ENCODE measurements at places on chromosomes 1 and 21. TPM values are rescaled to one million over a fixed set of nuclear protein-coding genes. Genes with fewer than 3 reads are reported as not detected.
A peak's percentile ranks its signal among the peaks of the same experiment; 100 is the strongest.

GRCh38 chr1:52237430-52237829 is 95.5 kb downstream of the ZFYVE9 start:
- H3K36me3 ChIP-seq: peaks cover 4% of the 10 kb centered on the region
- DNase-seq: no peak
- H3K4me1 ChIP-seq: no peaks in the 10 kb centered on the region
- no peak overlapping the region for H3K4me3 ChIP-seq
- no peak overlapping the region for H3K27ac ChIP-seq

PRDM16 gene
- total RNA-seq: 0.47 TPM

ZNF683 gene
- not detected for total RNA-seq

DNA sequence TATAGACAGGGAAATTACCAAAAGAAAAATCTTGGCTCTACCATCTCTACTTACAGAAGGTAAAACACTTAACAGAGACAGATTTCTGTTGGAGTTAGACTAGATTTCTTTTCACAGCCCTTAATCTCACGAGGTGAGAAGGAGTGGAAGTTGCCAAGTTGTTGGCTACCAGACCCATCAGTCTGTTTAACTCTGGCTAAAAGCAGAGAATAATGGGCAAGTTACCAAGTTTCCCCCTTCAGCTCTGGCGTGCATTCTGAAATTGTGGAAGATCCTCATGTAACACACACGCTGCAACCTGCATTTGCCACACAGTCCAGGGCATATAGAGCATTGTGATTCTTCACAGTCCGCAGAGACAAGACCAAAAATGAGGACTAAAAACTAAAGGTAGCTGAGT is 49.3 kb downstream of the STX6 start:
- no peak for DNase-seq
- H3K4me3 ChIP-seq: no peak overlapping the region
- peaks cover 12% of the 10 kb centered on the region for H3K4me1 ChIP-seq
- peaks cover 47% of the 10 kb centered on the region for H3K36me3 ChIP-seq
- H3K27ac ChIP-seq: no peak overlapping the region
- H3K27me3 ChIP-seq: no peaks in the 10 kb centered on the region

DNA sequence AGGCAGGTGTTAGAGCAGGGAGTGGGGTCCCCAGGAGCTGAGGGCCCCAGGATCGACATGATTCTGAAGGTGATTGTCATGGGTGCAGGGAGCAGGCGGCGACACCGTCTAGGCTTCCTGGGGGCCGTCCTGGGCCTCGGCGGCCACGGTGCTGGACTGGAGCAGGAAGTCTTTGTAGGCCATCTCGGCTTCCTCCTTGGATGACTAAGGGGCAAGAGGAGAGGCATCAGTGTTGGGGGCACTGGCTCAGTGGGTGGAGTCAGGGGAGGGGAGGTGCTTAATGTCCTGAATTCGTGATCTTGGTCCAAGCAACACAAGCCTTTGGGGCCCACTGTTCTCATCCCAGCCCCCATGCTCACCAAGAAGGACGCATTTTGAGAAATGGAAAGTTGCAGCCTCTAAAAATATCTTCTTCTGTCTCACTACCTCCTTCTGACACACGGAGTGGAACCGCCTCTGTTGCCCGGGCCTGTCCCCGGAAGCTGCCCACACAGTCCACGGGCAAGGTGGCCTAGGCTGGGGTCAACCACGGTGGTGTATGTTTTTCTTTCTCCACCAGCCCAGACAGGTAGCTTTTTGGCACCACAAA is 8.6 kb upstream of the FCMR start:
- H3K4me1 ChIP-seq: no peaks in the 10 kb centered on the region
- no peak overlapping the region for H3K27ac ChIP-seq
- H3K36me3 ChIP-seq: no peaks in the 10 kb centered on the region
- DNase-seq: no peak
- H3K4me3 ChIP-seq: no peak overlapping the region

- no peak for DNase-seq
- H3K27ac ChIP-seq: no peak overlapping the region
- no peak overlapping the region for H3K4me3 ChIP-seq
- H3K27me3 ChIP-seq: no peaks in the 10 kb centered on the region
- no peaks in the 10 kb centered on the region for H3K36me3 ChIP-seq
Measured at GRCh38 chr1:20663969-20664715, 3.0 kb upstream of the DDOST start.

GRCh38 chr21:45874716-45875415 is 106.7 kb upstream of the COL6A1 start:
- H3K36me3 ChIP-seq: no peaks in the 10 kb centered on the region
- H3K27ac ChIP-seq: no peak overlapping the region
- peaks cover 8% of the 10 kb centered on the region for H3K4me1 ChIP-seq
- H3K27me3 ChIP-seq: peaks cover 6% of the 10 kb centered on the region
- peak overlapping the region; percentile 5 for H3K4me3 ChIP-seq

GCSAML gene
- not detected for total RNA-seq

PDIK1L gene
- total RNA-seq: 10.2 TPM

OXCT2 gene
- total RNA-seq: 10.1 TPM

GRCh38 chr1:77412069-77412819 is 130.4 kb downstream of the AK5 start:
- H3K27me3 ChIP-seq: no peaks in the 10 kb centered on the region
- no peak for DNase-seq
- H3K4me1 ChIP-seq: no peaks in the 10 kb centered on the region
- H3K36me3 ChIP-seq: no peaks in the 10 kb centered on the region

DNA sequence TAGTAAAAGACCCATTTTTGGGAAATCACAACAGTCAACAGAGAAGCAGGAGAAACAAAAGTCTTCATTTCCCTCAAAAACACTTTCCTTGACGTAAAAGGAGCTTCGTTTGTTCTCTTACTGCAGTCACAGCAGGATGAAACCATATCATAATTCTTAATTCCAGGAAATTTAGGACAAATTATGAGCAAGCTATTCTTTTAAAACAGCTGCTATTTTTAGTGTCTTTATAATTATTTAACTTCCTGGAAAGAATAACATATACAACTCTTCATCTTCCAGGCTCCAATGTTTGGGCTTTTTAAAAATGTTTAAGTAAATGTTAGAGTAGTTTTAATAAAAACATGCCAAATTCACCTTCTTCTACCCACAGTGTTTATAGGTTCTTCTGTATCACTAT is 563.5 kb downstream of the LTN1 start:
- H3K27ac ChIP-seq: no peak overlapping the region
- no peaks in the 10 kb centered on the region for H3K4me1 ChIP-seq
- DNase-seq: no peak
- H3K27me3 ChIP-seq: no peaks in the 10 kb centered on the region
- H3K4me3 ChIP-seq: no peak overlapping the region

CRNN gene
- 12.6 TPM for total RNA-seq

DNA sequence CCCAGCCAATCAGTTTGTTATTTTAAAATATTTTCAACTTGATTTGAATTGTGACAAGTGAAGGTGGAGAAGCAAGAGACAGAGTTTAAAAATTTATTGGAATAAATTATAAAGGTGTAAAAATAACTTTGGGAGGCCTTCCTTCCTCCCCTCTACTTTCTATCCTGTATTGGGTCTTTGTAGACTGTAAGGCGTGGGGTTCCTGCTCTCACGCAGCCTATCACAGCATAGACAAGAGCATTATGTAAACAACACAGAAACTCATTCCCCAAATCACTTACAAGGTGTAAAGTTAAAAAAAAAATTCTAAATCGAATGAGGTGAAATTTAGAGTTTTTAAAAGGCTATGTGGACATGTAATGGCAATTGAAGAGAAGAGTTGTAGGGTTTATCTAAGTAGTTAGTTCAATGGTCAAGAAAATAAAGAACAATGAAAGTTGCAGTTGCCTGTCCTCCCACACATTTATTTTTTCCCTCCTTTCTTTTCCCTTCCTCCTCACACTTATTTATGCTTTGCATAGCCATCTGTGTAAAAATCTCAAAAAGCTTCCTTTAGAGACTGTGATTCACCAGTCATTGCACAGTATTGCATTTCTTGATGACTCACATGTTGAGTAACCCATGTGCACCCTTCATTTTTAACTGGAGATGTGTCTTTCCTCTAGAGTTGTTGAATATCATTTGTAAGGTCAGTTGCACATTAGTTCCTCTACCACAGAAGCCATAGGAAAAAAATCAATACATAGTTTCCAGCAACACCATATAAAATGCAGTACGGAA is 242.2 kb downstream of the PTPRC start:
- no peaks in the 10 kb centered on the region for H3K4me1 ChIP-seq
- no peak for DNase-seq
- no peak overlapping the region for H3K27ac ChIP-seq
- no peaks in the 10 kb centered on the region for H3K36me3 ChIP-seq
- no peaks in the 10 kb centered on the region for H3K27me3 ChIP-seq

- no peak for DNase-seq
- H3K4me1 ChIP-seq: peaks cover 87% of the 10 kb centered on the region
- peak overlapping the region; percentile 53 for H3K27ac ChIP-seq
- H3K27me3 ChIP-seq: no peaks in the 10 kb centered on the region
- H3K4me3 ChIP-seq: no peak overlapping the region
Measured at GRCh38 chr1:159914252-159915018, 10.9 kb downstream of the TAGLN2 start.

TSTD1 gene
- 93.3 TPM for total RNA-seq

AMPD1 gene
- total RNA-seq: not detected

- H3K4me1 ChIP-seq: no peaks in the 10 kb centered on the region
- peaks cover 50% of the 10 kb centered on the region for H3K27me3 ChIP-seq
- no peak overlapping the region for H3K27ac ChIP-seq
- no peaks in the 10 kb centered on the region for H3K36me3 ChIP-seq
Measured at GRCh38 chr21:44729336-44730027, 18.1 kb upstream of the TSPEAR start.

- no peaks in the 10 kb centered on the region for H3K27me3 ChIP-seq
- no peak overlapping the region for H3K4me3 ChIP-seq
- H3K4me1 ChIP-seq: no peaks in the 10 kb centered on the region
- H3K36me3 ChIP-seq: no peaks in the 10 kb centered on the region
- no peak for DNase-seq
Measured at GRCh38 chr21:20353351-20353750, 644.9 kb upstream of the NCAM2 start.

GRCh38 chr1:155645034-155645598 is 35.1 kb downstream of the MSTO1 start:
- H3K4me3 ChIP-seq: no peak overlapping the region
- H3K36me3 ChIP-seq: no peaks in the 10 kb centered on the region
- peaks cover 25% of the 10 kb centered on the region for H3K4me1 ChIP-seq
- no peak for DNase-seq
- H3K27me3 ChIP-seq: no peaks in the 10 kb centered on the region
- peak overlapping the region; percentile 22 for H3K27ac ChIP-seq

DNA sequence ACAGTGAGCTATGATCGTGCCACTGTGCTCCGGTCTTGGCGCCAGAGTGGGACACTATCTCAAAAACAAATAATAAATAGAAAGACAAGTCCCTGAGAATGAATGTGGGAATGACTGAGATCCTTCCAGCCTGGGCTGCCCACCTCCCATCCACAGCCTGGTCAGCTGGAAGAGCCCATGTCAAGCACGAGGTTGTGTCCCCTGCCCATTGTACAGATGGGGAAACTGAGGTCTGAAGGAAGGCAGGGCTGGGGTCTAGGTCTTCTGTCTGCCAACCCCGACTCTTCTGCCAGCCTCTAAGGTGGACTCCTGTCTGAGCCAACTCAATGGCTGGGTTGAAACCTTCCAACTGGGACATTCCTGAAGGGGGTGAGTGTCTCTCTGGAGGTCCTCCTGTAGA is 79.5 kb downstream of the RAP1GAP start:
- no peak for DNase-seq
- no peaks in the 10 kb centered on the region for H3K36me3 ChIP-seq
- H3K27me3 ChIP-seq: peaks cover 38% of the 10 kb centered on the region
- peaks cover 34% of the 10 kb centered on the region for H3K4me1 ChIP-seq
- no peak overlapping the region for H3K27ac ChIP-seq

OR2T6 gene
- total RNA-seq: not detected

GRCh38 chr1:194584052-194584451 is 1397.6 kb upstream of the B3GALT2 start:
- no peaks in the 10 kb centered on the region for H3K36me3 ChIP-seq
- no peak overlapping the region for H3K4me3 ChIP-seq
- no peaks in the 10 kb centered on the region for H3K4me1 ChIP-seq
- H3K27ac ChIP-seq: no peak overlapping the region

DNA sequence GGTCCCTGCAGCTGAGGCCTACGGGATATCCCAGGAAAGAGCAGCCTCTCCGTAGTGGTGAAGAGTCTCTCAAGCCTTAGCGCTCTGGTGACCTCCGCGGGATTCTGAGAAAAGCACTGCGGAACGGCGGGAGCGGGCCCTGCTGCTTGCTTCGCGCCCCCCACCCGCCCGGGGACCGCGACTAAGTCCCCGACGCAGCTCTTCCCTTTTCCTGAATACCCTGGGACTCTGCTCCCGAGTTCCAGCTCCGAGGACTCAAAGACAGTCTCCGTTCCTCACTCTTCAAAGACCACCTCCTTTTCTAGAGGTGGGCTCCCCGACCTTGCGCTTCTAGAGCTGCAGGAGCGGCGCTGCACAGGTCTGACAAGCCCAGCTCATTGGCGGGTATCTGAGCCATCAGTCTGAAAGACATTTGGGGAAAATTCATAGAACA is 3.6 kb upstream of the PRRX1 start:
- peaks cover 38% of the 10 kb centered on the region for H3K4me1 ChIP-seq
- no peaks in the 10 kb centered on the region for H3K36me3 ChIP-seq
- peaks cover 43% of the 10 kb centered on the region for H3K27me3 ChIP-seq
- H3K27ac ChIP-seq: no peak overlapping the region

PTPRU gene
- 28.9 TPM for total RNA-seq

SPOCD1 gene
- 3.2 TPM for total RNA-seq

- peak overlapping the region; percentile 89 for H3K27ac ChIP-seq
- H3K4me1 ChIP-seq: peaks cover 87% of the 10 kb centered on the region
- H3K36me3 ChIP-seq: no peaks in the 10 kb centered on the region
- DNase-seq: no peak
Measured at GRCh38 chr1:155976913-155977689, 1.2 kb downstream of the ARHGEF2 start.

- H3K4me1 ChIP-seq: peaks cover 16% of the 10 kb centered on the region
- no peaks in the 10 kb centered on the region for H3K36me3 ChIP-seq
- H3K4me3 ChIP-seq: no peak overlapping the region
- no peaks in the 10 kb centered on the region for H3K27me3 ChIP-seq
- H3K27ac ChIP-seq: peak overlapping the region; percentile 59
Measured at GRCh38 chr1:84376000-84376910, 22.0 kb upstream of the DNASE2B start.

PTPN7 gene
- 0.42 TPM for total RNA-seq

GRCh38 chr1:16630661-16631247 is 17.4 kb upstream of the NBPF1 start:
- no peaks in the 10 kb centered on the region for H3K27me3 ChIP-seq
- peaks cover 78% of the 10 kb centered on the region for H3K36me3 ChIP-seq
- H3K27ac ChIP-seq: no peak overlapping the region
- H3K4me3 ChIP-seq: no peak overlapping the region

Measured in suprapubic skin (tissue), 4 donors.